ENCODE measurements at places on chromosomes 5 and 9.
A peak's percentile ranks its signal among the peaks of the same experiment; 100 is the strongest.

DNA sequence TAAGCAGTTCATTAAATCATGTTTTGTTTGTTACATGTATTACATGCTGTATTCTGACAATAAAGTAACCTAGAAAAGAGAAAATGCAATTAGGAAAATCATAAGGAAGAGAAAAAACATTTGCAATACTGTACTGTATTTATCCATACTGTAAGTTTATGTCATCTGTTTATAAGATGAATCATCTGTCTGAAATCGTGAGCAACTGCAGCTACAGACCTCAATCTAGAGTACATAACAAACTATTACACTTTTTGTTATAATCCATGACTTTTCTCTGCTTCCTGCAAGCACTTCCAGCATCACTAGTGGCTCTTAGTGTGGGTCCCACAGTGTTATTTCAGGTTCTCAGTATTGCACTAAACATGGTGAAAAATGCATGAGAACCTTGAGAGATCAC lies 144.4 kb upstream of the NR4A3 start:
- DNase-seq: no peak

- DNase-seq: no peak
Measured at GRCh38 chr5:78503958-78504653, 143.7 kb downstream of the SCAMP1 start.

DNA sequence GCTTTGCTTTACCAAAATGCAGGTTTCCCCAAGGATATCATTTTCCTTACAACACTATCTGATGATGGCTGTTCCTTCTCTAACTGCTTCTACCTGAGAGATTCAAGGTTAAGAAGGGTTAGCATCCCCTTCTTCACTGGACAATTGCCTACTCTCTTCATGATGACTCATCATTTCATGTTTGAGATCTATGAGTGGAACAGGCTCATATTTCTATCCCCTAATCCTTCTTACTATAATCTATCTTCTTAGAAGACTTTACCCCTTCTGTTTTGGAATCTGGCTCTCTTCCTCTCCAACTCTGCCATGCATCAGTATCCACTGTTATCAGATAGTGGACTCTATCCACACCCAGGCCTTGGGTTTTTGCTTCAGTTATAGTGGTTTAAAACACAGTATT lies 54.3 kb downstream of the NR3C1 start:
- DNase-seq: no peak

- no peak for DNase-seq
Measured at GRCh38 chr9:94697972-94698581, 28.4 kb upstream of the AOPEP start.

DNA sequence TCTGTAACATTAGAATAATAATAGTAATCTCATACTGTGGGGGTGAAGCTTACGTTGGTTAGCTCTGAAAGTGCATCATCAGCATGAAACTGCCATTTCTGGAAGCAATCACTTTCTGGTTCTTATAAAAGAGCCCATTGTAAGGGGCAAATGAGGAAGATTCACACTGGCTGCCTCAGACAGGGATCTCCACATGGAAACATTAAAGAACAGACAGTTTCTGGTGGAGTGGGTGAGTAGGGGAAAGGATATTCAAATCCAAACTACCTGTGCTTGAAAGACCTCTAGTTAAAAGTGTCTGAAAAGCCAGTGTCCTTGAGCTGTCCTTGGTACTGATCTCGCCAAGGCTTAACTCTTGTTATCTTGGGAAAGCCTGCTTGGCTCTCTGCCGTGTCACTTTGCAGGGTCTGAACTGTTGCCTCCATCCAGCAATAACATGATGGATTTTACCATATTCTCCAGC lies 19.1 kb upstream of the SLC31A2 start:
- DNase-seq: peak; percentile 61

- DNase-seq: no peak
Measured at GRCh38 chr5:180034564-180034963, 37.0 kb downstream of the RNF130 start.

DNA sequence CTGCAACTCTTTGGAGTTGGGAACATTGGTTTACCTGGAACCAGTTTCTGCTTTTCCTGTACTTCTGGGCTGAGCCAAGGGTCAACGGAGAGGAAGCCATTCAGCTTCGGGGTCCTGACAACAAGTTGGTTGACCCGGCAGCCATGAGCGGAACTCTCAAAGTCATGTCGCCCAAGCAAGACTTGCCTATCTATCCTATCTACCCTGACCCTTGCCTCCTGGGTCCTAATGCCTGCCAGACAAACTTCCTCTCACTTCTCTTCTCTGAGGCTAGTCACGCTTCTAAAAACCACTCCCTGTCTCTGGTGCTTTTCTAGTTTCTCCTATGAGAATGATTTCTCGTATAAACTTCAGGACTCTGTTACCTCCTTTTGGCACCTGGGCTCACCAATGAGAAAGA lies 44.7 kb upstream of the CRHBP start:
- no peak for DNase-seq

GRCh38 chr9:133935328-133936005 lies 56.7 kb downstream of the VAV2 start:
- DNase-seq: no peak

DNA sequence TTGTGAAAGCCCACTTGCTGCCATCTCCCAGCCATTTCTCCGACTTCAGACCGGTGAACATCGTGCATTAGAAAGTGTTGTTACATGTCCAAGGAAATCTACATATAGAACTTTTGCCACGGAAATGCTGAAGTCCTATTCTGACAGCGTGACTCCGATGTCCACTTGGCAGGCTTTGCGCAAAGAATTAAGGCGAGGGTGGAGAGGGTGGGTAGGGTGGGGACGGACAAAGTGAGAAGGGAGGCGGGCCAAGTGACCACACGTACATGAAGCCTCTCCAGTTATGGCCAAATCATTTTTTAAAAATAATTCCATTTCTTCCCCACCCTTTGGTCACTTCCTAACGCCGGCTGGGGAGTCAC lies 460 bp upstream of the ACO1 start:
- peak; percentile 22 for DNase-seq

GRCh38 chr5:102583276-102584124 lies 84.7 kb upstream of the SLCO6A1 start:
- DNase-seq: peak; percentile 22

- no peak for DNase-seq
Measured at GRCh38 chr9:124098141-124098905, 86.8 kb downstream of the LHX2 start.

- no peak for DNase-seq
Measured at GRCh38 chr5:96036301-96036700, 74.7 kb upstream of the ELL2 start.

DNA sequence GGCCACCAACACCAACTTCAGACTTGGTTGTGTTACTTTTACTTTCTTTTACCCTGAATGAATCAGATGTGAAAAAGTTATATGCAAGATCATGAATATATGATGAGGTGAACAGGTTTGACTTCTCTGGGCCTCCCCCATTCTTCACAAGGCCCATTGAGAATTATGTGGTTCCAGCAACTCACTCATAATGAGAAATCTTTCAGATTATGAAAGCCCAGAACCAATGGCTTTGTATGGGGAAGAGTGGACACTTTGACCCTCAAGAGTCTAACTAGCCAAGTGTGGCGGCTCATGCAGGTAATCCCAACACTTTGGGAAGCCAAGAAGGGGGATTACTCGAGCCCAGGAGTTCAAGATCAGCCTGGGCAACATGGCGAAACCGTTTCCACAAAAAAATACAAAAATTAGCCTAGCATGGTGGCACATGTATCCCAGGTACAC lies 16.1 kb upstream of the LNPEP start:
- no peak for DNase-seq

- no peak for DNase-seq
Measured at GRCh38 chr9:32741706-32742105, 41.6 kb upstream of the TMEM215 start.

- no peak for DNase-seq
Measured at GRCh38 chr5:169702693-169703481, 65.8 kb downstream of the DOCK2 start.

GRCh38 chr5:33291216-33292000 lies 149.4 kb upstream of the TARS1 start:
- DNase-seq: no peak

GRCh38 chr5:131209506-131210150 lies 38.9 kb downstream of the LYRM7 start:
- DNase-seq: peak; percentile 97

- DNase-seq: no peak
Measured at GRCh38 chr5:134195666-134196065, 18.9 kb upstream of the SKP1 start.

GRCh38 chr9:79477955-79478771 lies 93.6 kb upstream of the TLE4 start:
- peak; percentile 58 for DNase-seq

- no peak for DNase-seq
Measured at GRCh38 chr9:129166623-129167557, 11.2 kb downstream of the IER5L start.

DNA sequence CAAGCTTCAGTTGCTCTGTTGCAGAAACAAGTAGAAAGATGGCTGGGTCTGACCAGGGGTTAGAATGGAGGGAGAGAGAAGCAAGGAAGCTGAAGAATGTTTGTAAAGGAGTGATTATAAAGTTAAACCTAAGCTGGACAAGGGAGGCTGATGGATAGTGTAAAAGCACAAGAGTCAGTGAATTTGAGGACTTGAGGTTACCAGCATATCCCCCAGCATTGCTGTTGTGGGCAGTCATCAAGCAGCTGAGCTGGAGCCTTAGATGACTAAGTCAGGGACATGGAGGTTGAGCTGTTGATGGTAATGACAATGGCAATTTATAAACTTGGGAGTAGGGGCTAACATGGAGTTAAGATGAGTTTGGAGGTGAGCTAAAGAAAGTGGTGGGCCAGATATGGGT lies 131.5 kb downstream of the ERCC6L2 start:
- no peak for DNase-seq

GRCh38 chr9:2173170-2173569 lies 158.0 kb downstream of the SMARCA2 start:
- DNase-seq: no peak

DNA sequence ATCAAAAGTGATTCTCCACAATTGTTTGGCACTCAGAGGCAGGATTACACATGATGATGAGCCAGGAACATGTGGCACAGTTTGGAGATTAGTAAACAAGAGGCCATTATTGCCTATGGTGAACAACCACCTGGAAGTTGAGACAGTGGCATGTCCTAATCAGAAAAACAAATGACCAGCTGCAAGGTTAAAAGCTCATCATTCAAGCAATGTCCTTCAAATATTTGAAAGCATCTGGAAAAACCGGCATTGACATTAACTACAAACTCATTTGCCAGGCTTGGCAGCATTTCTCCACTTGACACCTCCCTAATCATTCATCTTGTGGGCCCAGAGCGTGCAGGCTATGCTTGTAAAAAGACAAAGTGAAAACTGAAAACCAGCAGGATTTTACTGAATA lies 80.6 kb upstream of the MEGF10 start:
- no peak for DNase-seq

GRCh38 chr9:14104496-14104895 lies 209.4 kb downstream of the NFIB start:
- no peak for DNase-seq

Data from hematopoietic multipotent progenitor cell (in vitro differentiated cells).